A549 treated with CpdA at 1 μM for 4 hours (cell line): ENCODE measurements at places on chromosomes 6 and 20. TPM values are rescaled to one million over a fixed set of nuclear protein-coding genes. Genes with fewer than 3 reads are reported as not detected.

Gene LZTS3
- 2.5 to 2.9 TPM (median 2.7 TPM) in 5 replicates for total RNA-seq

Gene SLC22A2
- 0.02 to 0.09 TPM in 2 of 5 replicates, not detected in the others for total RNA-seq

Gene ENPP5
- not detected in 5 replicates for total RNA-seq

Gene PRDM13
- total RNA-seq = 0.72 to 1.1 TPM (median 1.0 TPM) in 5 replicates
